Activated CD4-positive, alpha-beta T cell treated with anti-CD3 and anti-CD28 coated beads for 36 hours (primary cell): ENCODE measurements at places on chromosomes 7 and 10. TPM values are rescaled to one million over a fixed set of nuclear protein-coding genes. Genes with fewer than 3 reads are reported as not detected.

- peak; percentile 13 for DNase-seq
These were observed 1.5 kb upstream of the NRP1 start for GRCh38 chr10:33335801-33336581.

DNA sequence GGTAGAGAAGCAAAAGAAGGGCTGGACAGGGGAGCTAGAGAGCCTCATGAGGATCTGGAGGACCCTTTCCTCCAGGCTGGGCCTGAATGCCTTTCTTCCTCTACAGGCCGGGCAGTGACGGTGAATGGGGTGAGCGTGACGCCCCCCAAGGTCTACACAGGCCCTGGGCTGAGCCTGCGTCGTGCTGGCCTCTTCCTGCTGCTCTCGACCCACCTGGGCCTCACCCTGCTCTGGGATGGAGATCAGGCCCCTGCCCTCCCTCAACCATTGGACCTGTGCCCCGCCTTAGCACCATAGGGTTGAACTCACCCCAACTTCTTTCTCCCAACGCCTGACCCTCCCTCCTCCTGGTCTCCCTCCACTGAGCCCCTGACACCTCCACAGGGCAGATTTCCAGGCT lies 12.6 kb upstream of the ZNF467 start:
- DNase-seq, result no peak

GRCh38 chr7:98295467-98296192 lies 14.1 kb downstream of the BRI3 start:
- no peak for DNase-seq

GRCh38 chr10:133139551-133140065 lies 20.4 kb upstream of the KNDC1 start:
- DNase-seq, result no peak

GRCh38 chr7:96308950-96309263 lies 13.0 kb downstream of the SLC25A13 start:
- DNase-seq, result no peak

DNA sequence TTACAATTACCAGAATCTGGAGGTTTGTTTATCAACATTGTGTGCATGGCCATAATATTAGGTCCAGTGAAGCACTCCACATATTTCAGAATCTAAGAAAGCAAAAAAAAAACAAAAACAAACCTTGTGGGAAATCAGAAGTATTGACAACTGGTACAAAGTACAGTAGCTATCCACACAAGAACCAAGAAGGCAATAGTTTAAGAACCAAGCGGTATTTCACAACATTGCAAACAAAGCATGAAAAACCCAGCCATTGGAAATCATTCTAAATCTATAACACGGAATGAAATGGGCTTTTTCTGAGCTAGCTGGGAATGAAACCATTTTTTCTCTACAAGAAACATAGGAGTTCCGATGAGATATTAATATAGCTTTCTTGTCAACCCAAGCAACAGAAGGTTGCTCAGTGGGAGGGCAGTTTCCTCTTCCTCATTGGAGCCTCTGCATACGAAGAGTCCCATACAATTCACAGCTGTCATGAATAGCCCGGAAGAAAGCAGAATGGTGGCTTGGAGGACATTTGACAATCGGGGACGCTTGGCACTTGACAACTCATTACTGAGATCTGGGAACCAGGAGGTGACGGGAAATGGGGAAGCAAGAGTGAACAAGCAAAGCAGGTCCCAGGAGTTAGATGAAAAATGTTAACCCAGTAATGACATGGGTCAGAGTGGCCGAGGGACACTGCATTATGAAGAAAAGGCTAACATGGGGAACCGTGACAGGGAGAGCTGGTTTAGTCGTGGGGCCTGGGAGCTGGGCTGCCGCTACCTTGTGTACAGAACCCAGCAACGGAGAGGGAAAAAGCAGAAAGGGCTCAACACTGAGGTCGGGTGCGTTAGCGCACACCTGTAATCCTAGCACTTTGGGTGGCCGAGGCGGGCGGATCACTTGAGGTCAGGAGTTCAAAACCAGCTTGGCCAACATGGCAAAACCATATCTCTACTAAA lies 7.8 kb downstream of the PHYH start:
- DNase-seq, result no peak

DNA sequence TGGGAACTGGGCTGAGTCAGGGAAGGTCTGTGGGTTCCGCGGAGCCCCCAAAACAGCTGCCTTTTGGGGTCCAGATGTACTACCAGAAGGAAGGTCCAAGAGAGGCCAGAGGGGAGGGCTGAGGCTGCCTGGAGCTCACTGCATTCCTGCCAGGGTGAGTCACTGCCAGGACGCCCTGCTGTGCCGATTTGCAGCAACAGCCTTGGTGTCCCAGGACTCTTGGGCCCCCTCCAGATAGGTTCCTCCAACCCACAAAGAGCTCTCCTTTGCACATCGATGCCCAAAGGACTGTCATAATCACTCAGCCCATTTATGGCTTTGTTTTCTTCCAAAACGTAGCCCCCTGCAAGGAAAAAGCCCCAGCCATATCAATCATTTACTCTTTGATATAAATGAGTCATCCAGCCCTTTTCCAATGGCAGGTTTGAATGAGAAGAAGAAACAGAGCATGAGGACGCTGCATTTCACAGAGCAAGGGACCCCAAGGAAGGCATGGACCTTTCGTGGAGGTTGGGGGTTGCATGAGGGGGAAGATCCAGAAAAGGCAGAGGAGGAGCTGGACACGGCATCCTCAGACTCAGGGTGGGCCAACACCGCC lies 32.2 kb upstream of the COL13A1 start:
- DNase-seq, result no peak

DNA sequence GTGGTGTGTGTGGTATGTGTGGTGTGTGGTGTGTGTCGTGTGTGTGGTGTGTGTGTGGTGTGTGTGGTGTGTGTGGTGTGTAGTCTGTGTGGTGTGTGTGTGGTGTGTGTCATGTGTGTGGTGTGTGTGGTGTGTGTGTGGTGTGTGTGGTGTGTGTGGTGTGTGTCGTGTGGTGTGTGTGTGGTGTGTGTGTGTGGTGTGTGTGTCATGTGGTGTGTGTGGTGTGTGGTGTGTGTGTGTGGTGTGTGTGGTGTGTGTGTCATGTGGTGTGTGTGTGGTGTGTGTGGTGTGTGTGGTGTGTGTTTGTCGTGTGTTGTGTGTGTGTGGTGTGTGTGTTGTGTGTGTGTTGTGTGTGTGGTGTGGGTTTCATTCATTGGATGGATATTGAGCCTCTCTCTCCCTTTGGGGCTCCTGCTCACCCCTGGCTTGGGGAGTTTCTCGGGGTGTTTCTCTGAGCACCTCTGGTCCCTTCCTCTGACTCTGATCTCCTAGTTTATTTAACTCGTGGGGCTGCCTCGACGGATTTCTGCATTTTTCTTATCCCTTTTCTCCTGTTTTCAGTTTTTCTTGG lies 145.8 kb downstream of the DNAJB6 start:
- DNase-seq, result peak; percentile 34

DNA sequence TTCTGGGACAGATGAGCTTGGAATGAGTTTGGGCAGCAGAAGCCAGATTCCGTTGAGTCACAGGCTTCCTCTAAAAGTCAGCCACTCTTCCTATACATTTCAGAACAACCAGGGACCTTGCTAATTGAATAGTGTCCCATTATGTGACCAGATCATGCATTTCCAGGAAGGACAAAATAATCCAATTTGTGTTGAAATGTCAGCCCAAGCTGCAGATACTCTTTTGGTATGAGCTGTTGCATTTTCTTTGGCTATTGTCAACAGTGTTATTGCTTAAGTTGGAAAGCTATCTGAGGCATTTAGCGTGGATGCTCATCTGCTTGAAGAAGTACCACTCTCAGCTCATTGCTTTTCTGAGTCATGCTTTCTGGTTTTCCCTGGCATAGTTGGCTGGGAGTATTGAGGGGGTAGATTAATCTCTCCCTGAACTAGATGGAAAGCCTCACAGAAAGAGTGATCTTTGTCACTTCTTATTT lies 223.7 kb upstream of the HABP2 start:
- no peak for DNase-seq

DNA sequence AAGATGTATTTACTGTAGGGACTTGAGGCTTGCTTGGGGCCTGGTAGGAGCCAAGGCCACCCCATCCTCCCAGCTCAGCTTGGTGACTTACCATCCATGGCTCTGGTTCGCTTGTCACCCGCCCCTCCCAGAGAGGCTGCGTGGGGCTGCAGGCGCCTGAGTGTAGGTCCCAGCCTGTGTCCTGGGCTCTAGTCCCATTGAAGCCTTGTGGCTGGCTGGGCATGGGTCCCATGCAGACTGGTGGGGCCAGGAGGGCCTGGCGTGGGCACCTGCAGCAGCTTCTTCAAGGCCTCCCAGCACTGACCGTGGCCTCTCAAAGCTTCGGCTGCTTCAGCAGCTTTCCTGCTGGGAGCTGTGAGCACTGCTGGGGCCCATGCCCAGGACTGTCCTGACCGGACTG lies 118.1 kb downstream of the INPP5A start:
- DNase-seq, result no peak

DNA sequence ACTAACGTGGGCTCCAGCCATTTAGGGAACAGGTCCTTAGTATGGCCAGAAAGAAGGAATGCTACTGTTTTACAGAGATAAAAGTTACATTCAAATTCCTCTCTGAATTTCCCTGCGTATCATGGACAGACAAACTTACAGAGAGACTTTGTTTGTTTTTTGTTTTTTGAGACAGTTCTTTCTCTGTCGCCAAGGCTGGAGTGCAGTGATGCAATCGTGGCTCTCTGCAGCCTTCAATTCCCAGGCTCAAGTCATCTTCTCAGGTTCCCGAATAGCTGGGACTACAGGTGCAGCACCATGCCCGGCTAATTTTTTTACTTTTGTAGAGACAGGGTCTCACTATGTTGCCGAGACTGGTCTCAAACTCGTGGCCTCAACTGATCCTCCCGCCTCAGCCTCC lies 64.5 kb upstream of the MPP7 start:
- no peak for DNase-seq

- DNase-seq, result peak; percentile 11
These were observed 170.5 kb downstream of the SEPTIN7 start for GRCh38 chr7:35971133-35971891.

- DNase-seq, result peak; percentile 62
These were observed 277.4 kb upstream of the KLF14 start for GRCh38 chr7:131011432-131011742.

GRCh38 chr7:25762511-25763462 lies 389.2 kb upstream of the NFE2L3 start:
- no peak for DNase-seq

DNA sequence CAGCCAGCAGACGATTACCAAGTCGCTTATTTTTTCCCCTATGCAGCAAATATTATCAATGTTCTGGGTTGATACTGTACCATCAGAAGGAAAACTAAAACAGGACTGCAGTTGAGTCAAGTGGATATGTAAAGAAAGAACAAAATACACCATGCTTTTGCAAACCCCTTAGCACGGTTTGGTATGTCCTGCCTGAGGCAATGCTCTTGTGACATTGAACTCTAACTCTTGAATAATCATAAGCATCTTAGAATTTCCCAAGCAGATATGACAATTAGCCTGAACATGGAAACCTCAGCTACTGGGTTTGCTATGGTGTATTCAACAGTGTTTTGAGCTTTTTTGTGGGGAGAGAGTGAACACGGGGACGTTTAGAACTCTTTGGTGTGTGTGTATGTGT lies 107.4 kb downstream of the ETV1 start:
- DNase-seq, result no peak

GRCh38 chr10:35417795-35418194 lies 81.5 kb downstream of the CCNY start:
- DNase-seq, result no peak

DNA sequence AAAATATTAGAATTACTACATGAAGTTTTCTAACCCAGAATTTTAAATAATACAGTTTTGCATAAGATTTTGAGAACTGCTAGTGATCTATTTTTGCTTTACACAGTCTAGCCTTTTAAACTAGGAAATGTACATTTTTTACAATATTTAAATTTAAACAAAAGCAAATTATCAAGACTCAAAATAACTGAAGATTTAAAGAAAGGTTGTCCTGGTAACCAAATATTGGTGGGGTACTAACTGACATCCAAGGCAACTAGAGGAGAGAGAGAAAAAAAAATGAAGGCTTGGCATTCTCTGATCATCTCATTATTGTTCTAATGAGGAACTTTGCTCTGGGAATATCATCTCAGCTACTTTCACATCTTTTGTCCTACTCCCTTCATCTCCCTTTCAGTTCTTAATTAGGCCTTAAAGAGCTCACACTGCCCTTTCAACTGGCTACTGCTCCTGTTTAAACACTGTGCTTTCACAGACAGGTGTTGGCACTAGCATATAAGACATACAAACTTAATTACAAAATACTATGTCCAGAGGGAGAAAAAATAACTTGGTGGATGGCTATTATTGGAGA lies 33.7 kb downstream of the RAB11FIP2 start:
- no peak for DNase-seq

GRCh38 chr10:107011105-107011504 lies 153.4 kb downstream of the SORCS1 start:
- no peak for DNase-seq

DNA sequence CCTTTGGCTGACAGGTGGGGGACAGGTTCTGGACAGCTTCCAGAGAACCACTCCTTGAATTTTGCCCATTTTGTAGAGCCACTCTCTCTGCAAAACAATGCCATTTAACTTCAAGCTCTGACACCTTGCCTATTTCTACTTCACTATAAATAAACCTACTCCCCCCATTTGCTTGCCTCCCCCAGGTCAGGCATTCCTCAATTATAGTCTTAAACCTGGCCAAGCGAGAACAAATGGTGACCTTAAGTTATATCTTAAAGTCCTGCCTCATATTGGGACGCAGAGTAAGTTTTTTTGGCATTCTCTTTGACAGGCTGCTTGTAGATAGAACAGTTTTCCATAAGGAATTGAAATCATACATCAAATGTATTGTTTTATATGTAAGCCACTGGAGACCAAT lies 706.9 kb downstream of the LRMDA start:
- no peak for DNase-seq

DNA sequence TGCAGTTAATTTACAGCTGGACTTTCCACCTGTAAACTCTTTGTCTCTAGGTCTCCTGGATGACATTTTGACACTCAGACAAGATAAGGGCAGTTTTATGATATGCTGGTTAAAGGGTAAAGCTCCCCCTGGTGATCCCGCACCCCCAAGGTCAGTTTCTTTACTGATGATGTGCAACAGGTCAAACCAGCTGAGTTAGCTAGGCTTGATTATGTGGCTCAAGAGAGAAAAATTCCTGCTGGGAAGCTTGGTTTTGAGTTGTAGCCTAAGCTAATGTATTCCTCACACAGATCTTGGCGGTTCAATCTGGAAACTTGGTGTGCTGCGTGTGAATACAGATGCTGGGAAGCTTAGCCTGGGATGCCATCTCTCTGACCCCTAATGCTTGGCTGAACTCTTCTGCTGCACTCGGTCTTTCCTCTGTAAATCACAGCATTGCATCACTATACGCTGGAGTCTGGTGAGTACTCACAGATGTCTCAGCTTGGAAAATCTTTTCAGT lies 11.4 kb upstream of the AKR1D1 start:
- no peak for DNase-seq

The RINT1 gene
- total RNA-seq, result 26.2 TPM

The CACNB2 gene
- total RNA-seq, result not detected

The NPTX2 gene
- not detected for total RNA-seq

The GTF2I gene
- total RNA-seq, result 130 TPM

The CADPS2 gene
- not detected for total RNA-seq

The SUGCT gene
- total RNA-seq, result 1.2 TPM

The LRRC18 gene
- not detected for total RNA-seq

The CCDC172 gene
- total RNA-seq, result not detected

The SMC3 gene
- total RNA-seq, result 76.8 TPM

The ASB10 gene
- not detected for total RNA-seq
